Epithelial cell of proximal tubule (primary cell): ENCODE measurements at places on chromosomes 6 and 20.

DNA sequence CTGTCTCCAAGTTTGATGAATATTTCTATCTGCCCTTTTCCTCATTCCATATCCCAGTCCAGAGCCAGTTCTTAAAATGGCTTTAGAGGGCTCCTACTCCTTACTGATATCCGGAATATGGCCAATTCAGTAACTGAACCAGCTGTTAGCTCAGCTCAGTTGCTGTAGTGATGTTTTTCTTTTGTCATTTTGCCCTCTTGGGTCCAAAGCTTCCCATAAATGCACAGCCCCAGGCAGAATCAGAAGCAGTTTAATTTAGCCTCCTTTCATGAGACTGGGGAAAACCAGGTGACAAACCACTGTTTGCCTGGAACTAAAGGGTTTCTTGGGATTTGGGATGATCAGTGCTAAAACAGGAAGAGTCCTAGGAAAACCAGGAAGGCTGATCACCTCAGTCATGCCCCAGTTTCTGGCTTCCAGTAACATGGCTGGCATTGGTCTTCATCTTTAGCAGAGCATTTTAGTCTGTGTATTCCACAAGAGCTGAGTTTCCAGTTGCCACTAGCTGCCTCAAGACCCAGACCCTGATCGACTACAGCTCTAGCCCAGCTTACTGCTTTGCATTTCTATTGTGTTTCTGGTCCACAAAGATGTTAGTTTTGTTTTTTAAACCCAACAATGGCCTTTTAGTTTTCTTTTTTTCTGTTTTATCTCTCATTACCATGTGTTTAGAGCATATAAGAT is 40.6 kb upstream of the REV3L start:
- DNase-seq: no peak

- no peak for DNase-seq
Observed at GRCh38 chr20:61127311-61128039, 124.6 kb upstream of the CDH4 start.

DNA sequence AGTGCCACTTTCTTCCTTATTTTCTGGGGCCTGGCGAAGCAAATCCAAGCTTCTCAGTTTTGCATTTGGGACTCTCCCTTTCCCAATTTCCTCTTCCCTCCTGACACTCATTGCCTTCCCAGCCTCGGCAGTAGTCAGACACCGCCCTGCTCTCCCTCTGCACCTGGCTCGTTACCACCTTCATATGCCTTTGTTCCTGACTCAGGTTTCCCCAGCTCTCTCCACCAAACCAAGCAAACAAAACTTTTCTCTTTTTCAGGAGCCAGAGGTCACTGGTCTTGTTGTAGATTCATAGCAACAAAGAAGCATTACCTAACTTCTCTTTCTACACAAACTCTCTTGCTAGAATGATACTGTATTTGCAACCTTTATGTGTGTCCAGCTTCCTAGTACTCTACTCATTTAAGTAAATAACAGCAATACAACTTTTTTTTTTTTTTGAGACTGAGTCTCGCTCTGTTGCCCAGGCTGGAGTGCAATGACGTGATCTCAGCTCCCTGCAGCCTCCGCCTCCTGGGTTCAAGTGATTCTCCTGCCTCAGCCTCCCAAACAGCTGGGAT is 9.0 kb upstream of the ZC3H12D start:
- no peak for DNase-seq

DNA sequence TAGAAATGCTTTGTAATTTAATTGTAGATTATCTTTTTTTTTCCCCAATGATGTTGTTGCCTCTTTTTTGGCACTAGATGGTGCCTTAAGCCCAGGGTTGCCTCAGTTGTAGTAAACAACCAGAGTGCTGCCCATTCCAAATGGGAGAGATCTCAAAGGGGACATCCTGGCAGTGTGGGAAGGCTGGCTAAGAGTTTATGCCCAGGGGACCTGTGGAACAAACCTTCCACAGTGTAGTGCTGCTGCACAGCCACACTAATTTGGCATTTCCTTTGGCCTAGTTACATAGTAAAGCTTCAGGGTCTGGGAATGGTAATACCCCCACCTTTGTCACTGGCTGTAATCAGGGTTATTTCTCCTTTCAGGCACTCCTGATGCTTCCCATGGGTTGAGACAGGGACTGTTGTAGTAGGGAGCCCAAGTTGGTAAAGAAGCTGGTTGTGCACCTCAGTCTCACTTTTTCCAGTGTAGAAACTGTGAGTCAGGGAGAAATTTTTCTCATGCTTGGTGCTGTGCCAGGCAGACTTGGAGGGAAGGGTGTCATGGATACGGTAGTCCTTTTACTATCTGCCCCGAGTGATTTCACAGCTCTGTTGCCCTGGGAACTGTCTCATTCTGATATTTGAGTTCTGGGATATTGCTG is 177.8 kb upstream of the ECI2 start:
- DNase-seq: peak; percentile 82

DNA sequence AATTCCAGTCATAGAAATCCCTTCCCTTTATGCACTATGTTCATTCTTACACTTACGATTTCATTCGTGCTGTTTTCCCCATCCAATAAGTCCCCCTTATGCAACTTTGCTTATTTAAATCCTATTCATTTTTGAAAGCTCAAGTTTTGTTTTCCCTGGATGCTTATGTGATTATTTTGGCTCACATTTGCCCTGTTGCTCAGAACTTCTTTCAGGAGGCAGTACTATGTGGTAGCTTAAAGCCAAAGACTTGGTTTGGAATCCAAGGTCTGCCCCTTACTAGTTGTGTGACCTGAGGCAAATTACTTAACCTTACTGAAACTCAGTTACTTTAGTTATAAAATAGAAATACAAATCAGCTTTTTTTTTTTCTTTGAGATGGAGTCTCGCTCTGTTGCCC is 59.6 kb downstream of the MOXD1 start:
- DNase-seq: no peak

DNA sequence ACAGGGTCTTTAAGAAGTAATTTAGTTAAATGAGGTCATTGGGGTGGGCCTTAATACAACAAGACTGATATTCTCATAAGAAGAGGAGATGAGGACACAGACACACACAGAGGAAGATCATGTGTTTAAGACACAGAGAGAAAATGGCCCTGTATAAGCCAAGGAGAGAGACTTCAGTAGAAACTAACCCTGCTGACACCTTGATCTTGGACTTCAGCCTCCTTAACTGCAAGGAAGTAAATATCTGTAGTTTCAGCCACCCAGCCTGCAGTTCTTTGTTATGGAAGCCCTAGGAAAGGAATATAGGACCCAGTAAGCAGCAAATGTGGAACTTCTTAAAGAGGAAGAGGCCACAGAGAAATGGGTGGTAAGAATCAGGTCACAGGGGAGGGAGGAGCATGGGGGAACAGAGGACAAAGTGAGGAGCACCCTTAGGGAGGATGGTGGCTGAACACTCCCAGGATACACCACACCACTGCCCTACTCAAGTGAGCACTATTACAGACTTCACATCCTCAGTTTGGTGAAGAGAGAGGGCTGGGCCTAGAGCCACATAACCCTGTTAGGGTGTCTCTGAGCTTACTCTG is 762 bp downstream of the SIRPB1 start:
- no peak for DNase-seq

GRCh38 chr20:9141070-9141469 is 72.2 kb downstream of the PLCB4 start:
- no peak for DNase-seq

- DNase-seq: no peak
Observed at GRCh38 chr6:16731478-16732051, 29.7 kb downstream of the ATXN1 start.

GRCh38 chr6:166197361-166197760 is 29.7 kb upstream of the TBXT start:
- no peak for DNase-seq

DNA sequence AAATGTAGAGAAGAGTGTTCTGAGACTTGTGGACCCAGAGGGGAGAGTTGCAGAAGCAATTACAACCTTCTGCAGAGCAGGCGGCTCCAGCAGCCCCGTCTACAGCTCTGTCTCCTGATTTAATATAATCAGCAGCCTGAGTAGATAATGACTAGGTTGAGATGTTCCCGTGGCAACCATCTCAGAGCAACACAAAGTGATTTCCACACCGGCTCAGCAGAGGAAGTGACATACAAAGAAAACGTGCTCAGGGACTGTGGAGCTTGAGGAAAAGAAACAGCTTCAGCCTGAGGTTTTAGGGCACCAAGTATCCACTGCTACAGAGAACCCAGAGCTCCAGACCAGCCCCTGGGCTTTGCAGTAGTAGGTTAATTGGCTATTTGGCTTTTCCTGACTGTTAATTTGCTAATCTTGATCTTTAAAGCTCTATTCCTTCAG is 136.4 kb downstream of the MTFR2 start:
- peak; percentile 73 for DNase-seq

DNA sequence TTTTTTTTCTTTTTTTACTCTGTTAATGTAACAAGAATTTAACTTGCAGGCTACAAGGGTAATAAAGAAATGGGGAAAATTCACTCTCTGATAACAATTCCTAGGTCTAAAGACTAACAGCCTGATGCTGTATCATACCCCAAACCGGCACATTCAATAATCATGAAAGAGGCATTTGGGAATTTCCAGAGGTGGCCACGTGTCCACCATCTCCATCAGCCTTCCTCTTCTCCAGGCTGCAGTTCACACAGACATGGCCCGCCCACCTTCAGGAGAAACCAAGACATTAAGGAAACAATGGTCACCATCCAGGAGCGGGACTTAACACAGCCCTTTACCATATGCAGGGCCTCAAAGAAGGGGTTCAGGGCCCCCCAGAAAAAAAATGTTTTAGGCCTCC is 44.8 kb downstream of the PDE10A start:
- peak; percentile 15 for DNase-seq

DNA sequence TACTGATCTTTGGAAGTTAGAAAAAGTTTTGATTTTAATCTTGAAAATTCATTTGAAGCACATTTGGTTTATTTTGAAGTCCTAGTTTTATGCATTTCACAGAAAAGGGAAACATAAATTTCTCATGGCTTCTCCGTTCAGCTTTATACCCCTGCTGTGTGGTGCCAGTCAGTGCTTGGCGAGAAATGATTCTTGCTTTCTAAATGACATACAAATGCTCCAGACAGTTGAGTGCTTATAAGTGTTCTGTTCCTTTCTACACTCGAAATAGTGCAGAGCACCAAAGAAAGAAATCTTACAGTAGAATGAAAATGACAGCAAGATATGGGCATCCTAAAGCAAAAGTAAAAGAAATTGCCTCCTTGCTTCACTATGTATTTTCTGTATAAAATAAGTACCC is 9.0 kb upstream of the ZNF292 start:
- DNase-seq: no peak

DNA sequence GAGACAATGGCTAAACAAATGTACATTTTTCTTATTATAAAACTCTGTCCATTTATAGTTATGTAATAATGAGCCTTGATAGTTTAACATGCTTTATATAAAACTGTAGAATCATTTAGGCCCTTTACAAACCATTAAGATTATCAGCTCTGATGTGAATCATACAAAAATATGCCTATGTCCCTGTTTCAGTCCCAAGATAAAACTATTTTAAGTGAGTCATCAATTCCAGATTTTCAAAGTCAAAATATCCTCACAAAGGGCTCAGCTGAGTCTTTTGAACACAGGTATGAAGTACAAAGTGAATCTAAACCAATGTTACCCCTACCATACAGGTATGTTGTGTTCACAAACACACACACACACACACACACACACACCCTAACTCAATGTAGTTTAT is 88.0 kb downstream of the PTPRK start:
- DNase-seq: no peak

DNA sequence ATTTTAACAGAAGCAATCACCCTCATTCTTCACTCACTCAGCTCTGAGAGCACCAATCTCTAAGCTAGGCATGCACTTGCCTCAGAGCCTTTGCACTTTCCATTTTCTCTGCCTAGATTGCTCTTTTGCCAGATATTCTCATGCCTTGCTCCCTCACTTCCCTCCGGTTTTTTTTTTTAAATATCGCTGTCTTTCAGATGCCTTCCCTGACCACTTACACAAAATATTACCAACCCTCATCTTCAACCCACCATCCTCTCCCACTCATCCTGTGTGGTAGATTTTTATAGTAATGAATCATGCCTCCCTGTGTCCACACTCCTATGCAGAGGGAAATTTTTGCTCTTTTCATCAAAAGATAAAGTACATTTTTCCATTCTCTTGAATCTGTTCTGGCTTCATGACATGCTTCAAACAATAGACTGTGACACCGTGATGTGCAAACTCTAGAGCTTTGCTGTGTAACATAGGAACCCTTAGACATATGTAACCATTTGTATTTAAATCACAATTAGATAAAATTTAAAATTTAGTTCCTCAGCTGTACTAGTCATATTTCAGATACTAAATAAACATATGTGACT is 437.1 kb downstream of the UTRN start:
- no peak for DNase-seq

- DNase-seq: no peak
Observed at GRCh38 chr6:56406276-56407269, 159.2 kb upstream of the COL21A1 start.

DNA sequence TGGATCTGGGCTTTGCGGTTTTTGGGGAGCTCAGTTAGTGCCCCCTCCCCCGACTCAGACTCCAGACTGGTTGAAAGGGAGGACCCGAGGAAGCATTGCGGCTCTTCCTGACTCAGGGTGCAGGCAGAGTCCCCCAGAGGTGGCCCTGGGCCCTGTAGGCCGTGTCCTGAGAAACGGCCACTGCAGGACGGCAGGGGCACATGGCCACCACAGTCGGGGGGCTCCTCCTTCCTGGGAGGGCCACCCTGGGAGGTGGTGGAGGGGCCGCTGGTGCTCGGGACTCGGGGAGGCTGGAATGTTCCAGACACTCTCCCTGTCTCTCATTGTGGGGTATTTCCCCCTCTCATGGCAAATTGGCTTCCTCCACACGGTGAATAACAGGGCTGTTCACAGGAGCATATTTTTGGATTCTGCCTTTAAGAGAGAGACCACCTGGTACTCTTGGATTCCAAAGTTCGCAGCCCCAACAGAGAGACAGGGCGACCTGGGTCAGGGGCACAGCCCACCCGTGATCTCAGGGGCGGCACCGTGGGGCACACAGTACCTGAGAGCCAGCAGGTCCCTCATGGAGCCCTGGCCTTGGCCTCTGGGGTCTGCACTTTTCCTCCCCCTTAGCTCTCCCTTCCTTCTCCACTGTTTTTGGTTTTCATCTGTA is 35.7 kb downstream of the FRMD1 start:
- DNase-seq: no peak

DNA sequence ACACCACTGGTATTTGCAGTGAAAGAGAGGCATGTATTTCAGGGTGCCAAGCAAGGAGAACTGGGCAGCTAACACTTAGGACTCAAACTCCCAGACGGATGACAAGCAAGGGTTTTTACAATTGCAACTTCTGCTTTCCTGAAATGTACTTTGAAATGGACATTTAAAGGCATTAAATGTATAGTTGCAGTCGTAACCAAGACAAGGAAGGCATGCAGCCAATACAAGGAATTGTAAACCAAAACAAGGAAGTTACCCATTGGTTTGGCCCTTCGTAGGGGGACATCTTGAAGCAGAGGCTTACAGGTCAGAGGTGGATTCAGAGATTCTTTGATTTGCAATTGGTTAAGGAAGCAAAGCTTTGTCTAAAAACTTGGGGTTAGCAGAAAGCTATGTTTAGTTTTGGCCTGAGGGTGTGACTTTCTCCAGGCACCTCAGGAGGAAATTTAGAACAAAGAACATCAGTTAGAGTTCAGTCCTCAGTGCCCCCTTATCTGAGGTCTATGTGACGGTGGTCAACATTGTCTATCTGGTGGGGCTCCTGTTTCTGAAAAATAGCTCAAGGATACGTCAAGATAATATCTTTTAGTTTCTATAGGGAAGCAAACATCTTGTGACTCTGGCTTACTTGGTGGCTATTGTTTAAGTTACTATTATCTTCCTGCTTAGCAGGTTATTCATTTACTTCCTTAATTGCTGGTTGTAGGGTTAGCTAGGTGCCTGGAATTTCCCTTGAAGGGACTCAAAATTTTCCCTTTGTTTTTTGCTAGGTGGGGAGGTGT is 266.0 kb downstream of the CD83 start:
- no peak for DNase-seq
